ENCODE measurements at places on chromosomes 7 and 10. TPM values are rescaled to one million over a fixed set of nuclear protein-coding genes. Genes with fewer than 3 reads are reported as not detected.

Gene ANKRD61
- 0.47 TPM for total RNA-seq

Gene EBF3
- total RNA-seq: not detected

Gene GPR158
- total RNA-seq: not detected

Gene LIPK
- total RNA-seq: not detected

Gene EN2
- total RNA-seq: 3.2 TPM

Gene ST7
- total RNA-seq: 17.7 TPM

Gene RAB19
- total RNA-seq: 4.7 TPM

DNA sequence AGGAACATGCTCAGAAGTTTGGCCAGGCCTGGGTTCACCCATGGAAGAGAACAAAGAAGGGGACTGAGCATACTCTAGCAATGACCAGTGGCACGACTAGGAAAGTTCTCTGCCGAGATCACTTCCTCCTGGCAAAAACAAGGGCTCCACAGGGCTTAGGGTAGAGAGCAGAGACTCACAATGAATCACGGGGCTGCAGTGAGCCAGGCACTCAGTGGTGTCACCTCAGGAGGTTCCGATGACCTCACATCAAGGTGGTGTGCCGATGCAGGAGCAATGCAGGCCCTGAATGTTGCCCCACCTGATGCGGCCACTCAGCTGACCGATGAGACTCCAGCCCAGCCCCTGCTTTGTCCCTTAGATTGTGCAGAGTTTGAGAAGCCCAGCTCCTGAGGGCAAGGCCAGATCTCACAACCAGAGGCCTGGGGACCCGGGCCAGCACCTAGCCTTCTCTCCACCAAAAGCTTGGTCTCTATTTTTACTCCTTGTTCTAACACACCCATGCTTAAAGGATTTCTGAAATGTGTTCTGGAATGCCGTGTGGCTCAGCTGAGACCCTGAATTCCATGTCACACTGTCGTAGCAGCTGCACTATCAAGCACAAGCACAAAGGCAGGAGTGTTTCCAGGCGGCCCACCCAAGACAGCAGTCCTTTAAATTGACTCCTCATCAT, 60.9 kb downstream of the COBL start:
- peak; percentile 67 for DNase-seq

- DNase-seq: no peak
These were observed 746.5 kb downstream of the LRMDA start for GRCh38 chr10:76177936-76178335.

DNA sequence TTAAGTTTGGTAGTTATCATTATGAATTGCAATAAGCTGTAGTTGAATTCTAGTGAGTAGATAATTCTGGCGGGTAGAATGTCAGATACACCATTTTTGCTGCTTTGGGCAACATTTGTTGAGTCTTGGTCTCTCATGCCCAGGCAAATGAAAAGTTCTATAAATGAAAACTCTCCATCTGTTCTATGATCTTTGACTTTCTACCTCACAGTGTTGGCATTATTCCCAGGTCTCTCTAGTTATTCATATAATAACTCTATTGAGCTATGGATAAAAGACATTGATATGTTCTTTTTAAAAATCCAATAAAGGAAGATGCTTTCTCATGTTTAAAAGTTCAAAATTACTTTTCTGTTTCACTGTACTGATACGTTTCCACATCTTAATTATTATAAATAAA, 415.3 kb upstream of the SEMA3D start:
- no peak for DNase-seq

GRCh38 chr7:15332956-15333355, 228.9 kb downstream of the AGMO start:
- DNase-seq: no peak

- no peak for DNase-seq
These were observed 4.2 kb upstream of the HOXA13 start for GRCh38 chr7:27203964-27204594.

GRCh38 chr7:122802301-122802751, 83.9 kb downstream of the CADPS2 start:
- DNase-seq: no peak

- DNase-seq: no peak
These were observed 235.6 kb upstream of the POM121L12 start for GRCh38 chr7:52799817-52800216.

GRCh38 chr7:48042216-48042615, 6.9 kb downstream of the C7orf57 start:
- no peak for DNase-seq

DNA sequence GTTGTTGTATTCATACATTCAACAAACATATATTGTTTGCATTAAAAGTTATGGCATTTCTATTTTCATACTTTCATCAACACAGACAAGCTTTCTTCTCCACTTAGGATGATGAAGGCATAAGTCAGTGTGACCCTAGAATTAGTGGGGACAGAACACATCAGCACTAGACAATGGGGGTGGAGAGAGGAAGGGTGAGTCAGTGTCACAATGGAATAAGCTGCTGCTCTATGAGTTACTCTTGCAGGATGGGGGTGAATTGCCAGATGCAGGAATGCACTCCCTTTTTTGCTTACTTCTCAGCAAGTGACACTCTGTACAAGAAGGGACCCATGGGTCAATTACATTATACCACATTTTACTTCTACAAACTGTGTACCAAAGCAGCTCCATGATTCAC, 74.0 kb downstream of the DGKI start:
- DNase-seq: no peak

GRCh38 chr7:121330053-121330833, 1.4 kb downstream of the WNT16 start:
- DNase-seq: no peak

- no peak for DNase-seq
These were observed 83.3 kb upstream of the FAM20C start for GRCh38 chr7:109094-109493.

DNA sequence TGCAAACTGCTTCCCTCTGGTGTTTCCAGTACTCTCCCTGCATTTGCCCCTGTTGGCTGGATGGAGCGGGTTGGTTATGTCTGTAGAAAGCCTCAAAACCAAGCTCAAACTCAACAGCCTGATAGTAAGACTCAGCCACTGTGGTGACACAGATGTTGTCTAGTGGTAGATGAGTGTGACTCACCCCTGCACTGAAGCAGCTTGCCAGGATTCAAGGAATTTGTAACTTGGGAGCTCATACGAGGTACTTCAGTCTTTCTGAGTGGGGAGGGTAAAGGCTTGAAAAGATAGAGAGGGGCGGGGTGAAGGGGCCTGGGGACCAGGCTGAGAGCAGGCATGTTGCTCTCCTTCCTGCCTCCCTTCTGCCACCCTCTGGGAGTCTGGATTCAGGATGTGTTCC, 22.9 kb upstream of the AQP1 start:
- peak; percentile 42 for DNase-seq

DNA sequence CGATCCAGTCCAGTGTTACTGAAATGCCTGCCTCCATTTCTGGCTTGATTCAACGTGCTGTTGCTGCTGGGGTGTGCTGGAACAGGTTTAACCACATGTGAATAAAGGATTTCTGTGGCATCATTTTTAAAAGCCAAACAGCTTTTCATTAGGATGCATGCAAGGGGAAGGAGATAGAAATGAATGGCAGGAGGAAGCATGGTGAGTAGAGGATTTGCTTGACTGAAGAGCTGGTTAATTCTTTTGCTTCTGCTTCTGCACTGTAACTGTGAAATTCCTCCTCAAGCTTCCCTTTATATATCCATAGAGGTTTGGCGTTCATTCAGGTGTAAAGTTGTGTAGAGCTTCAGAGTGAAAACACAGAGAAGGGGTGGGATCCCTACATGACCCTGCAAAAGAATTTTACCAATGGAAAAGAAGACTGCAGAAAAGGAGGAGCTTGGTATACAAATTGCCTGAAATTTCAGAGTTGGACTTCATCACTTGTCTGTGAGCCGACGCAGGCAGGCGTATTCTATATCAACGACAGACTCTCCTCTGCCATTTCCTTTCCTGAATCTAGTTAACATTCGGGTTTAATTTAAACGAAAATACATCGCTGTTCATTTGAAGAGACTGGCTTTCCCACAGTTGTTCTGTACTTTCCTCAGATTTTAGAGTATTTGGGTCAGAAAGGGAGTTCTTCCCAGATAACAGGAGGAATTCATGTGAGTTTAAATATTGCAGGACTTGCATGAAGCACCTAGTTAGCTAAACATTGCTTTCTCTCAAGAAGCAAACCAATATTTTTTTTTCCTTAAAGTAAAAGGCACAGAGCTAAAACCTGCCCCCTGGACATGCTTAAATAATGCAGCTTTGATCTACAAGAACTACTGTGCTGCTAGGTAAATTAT, at the start of gene SOSTDC1:
Gene SOSTDC1, minus strand, starts transcription at position 270 of the 893 bp plus-strand sequence. Its CDS starts 70 bp downstream, at position 200.
- peak; percentile 23 for DNase-seq

- no peak for DNase-seq
These were observed 3.4 kb upstream of the MYL7 start for GRCh38 chr7:44144426-44144967.

- DNase-seq: no peak
These were observed 166.4 kb downstream of the MAD1L1 start for GRCh38 chr7:2066251-2066919.

DNA sequence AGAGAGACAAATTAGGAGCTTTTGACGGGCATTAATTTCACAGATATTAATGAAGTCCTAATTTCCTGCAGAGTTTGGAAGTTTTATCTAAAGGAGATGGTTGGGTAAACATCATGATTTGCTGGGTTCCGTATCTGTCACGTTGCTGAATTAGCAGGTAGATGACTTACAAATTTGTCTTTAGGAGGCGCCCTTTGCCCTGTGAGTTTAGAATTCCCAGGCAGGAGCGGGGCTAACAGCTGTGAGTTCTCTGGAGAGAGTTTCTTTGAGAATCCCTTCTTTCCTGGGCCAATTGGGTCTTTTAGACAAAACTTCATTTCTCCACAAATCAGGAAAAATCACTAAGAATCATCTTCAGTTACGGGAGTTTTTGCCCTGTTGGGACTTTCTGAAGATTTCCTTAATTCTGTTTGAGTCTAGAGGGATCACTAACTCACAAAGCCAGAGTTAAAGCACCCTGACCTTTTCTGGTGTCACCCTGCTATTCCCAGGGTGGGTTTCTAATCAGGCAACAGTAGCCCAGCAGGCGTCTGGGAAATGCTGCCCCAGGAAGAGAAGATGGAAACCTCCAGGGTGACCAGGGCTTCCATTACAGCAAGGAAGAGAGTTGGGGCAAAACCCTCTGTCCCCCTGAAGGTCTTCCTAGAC, 63.7 kb downstream of the PRKCQ start:
- no peak for DNase-seq

DNA sequence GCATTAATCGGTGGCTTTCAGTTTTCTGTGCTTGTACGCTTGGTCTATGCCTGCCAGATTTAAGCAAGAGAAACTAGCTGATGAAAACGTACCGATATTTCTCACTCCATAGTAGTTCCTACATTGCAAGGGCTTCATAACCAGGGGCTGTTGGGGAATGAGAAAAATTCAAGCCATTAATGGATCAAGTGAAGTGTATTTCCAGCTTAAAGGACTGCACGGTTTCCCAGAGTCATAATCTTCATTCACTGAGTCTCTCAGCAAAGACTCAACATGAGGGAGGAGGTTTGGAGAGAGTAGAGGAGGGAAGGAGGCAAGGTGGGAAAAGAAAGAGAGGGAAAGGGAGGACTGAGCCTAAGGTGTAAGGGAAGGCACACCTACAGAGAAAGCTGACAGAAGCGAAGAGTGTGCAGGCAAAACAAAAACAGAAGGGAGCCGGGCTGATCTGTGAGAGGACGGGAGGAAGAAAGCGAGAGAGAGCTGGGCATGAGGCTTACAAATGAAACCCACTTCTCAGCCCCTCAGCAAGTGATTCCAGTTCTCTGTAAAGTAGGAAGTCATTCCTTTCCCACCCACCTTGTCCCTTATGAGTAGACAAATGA, 625 bp downstream of the GIMAP2 start:
- no peak for DNase-seq

- peak; percentile 76 for DNase-seq
These were observed 50.5 kb upstream of the COBL start for GRCh38 chr7:51366930-51367613.

DNA sequence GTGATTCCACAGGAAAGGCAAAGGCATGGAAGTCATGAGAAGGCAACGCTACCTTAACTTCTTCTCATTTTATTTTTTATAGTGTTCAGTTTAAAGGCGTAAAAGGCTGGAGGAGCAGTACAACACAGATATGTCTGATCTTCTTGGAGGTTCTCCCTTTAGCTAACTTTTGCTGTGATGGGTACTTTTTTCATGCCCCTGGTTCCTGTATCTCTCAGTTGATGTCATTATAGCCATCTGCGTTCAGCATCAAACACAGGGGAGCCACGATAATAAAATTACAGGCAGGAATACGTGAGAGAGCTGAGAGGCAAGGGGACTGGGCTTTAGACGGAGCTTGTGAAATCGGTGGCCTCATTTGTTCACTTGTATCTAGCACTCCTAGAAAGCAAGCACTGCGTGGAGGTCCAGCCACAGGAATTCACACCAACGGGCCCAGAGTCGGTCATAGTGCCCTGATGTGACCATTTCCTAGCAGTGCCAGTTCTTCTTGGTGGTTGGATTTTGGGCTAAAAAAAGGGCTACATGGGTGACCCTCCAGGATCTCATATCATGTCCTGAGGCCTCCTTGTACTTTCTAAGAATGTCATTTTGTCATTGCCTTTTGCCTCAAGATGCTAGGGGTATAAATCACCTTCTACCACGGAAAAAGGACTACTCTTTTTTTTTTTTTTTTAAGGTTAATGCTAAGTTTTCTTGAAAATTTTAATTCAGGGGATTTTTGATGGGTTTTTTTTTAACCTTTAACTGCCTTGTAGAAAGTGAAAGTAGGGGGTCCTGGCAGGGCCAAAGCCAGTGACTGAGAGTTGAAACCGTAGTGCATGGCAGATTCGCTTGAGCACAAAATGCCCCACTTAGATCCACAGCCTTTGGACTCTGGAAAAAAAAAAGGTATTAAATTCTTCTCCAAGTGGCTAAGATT, 191.5 kb downstream of the CELF2 start:
- DNase-seq: no peak

GRCh38 chr10:59792812-59793211, 39.6 kb upstream of the MRLN start:
- no peak for DNase-seq
